ENCODE measurements at places on chromosomes 11 and 22.

DNA sequence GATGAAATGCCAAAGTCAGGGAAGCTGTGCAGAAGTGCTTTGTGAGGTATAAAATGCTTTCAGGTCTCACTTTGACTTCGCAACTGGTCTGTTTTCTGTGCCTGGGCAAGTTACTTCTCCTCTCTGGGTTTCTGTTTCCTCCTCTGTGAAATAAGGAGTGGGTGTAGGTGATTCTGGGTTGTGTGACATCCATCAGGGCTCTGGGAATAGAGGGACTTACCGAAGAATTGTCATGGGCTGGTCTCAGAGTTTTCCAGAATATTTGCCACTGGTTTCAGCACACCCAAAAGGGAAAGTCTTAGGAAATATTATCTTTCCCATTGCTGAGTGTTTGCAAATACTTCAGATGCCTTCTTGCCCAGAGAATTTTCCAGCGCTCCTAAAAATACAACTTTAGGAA lies 118.4 kb downstream of the KIAA1671 start:
- no peak for DNase-seq

- no peak for DNase-seq
Measured at GRCh38 chr11:2836315-2837095, 49.1 kb downstream of the CDKN1C start.

DNA sequence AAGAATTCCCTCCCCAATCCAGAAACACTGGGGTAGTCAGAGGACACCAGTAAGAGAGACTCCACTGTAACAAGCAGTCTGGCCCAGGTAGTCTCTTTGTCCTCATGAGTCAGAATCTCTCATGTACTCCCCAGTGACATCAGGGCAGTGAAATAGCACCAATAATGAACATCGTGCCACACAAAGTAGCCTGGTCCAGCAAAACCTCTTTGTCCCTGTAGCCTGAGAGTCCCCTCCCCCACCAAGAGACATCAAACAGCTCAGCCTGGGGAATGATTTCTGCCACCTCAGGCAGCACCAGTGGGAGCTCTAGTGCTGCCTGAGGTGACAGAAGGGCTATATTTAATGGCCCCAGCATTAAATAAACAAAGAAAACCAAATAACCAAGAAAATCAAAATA lies 88.1 kb downstream of the SBF2 start:
- no peak for DNase-seq

DNA sequence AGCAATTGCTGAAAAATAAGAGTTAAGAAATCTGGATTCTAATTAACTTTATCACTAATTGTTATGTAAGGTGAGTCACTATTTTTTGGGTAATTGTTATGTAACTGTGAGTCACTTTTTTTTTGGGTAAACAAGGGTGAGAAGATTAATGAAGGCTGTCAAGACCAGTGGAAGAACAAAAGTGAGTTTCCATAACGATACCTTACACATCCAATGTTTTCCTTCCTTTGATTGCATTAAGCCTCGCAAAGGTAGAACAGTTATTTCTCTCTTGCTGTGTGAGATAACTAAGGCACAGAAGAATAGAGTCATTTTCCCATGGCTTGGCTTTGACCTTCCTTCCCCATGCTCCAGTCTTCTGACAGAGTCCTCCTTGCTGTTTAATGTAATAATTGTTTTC lies 374.7 kb downstream of the DDX10 start:
- no peak for DNase-seq

DNA sequence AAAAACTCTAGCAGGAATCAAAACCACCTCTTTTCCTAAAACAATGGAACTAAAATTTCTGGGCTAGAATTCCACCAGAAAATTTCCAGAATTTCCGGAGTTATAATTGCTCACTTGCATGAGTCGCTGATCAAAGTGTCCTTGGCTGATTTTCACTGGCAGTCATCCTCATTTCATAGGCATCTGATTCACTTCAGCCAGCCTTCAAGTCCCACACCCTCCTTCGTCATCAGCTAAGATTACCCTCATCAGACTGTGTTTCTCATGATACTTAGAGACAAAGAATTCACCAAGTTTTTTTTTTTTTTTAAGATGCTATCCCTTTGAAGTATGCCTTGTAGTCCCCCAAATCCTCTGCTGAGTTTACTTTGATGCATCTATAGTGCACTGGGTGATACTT lies 71.5 kb upstream of the RAB38 start:
- no peak for DNase-seq

DNA sequence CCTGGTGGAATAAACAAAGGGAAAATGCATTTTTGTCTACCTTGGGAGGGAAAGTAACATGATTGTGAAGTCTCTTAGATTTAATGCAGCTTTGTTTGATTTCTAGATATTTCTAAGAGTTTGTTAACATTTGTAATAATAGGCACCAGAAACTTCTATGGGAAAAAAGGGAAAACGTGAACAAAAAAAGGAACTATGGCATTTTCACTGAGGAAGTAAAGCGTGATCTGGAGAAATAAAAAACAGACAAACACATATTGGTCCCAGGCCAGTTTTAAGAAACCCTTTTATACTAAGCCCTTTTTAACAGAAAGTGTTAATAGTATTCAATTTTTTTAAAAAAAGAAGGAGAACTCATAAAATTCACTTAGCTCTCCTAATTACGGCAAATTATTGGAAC lies 6.9 kb upstream of the MS4A7 start:
- DNase-seq, result no peak

GRCh38 chr11:75449271-75449670 lies 16.3 kb upstream of the KLHL35 start:
- DNase-seq, result no peak

DNA sequence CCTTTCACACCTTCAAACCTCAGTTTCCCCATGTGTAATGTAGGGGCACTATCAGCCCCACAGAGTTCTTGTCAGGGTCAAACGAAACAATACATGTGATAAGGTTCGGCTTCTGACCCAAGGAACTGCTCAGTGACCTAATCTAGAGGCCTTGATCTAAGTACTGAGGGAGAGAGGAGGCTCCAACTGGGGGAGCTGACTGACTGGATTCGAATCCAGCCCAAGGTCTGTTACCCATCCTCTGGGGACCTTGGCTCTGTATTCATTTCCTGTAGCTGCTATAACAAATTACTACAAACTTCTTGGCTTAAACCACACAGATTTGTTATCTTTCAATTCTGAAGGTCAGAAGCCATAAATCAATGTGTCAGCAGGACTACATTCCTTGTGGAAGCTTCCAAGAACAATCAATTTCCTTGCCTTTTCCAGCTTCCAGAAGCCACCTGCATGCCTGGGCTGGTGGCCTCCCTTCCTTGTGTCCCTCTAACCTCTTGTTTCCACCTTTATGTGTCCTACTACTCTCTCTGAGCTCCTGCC lies 10.7 kb upstream of the ANAPC15 start:
- no peak for DNase-seq

GRCh38 chr11:69058511-69059270 lies 10.0 kb downstream of the TPCN2 start:
- DNase-seq, result no peak

- DNase-seq, result no peak
Measured at GRCh38 chr11:37968148-37968547, 1370.1 kb upstream of the RAG2 start.

- peak; percentile 31 for DNase-seq
Measured at GRCh38 chr11:67022961-67023956, at the start of gene SYT12. Gene SYT12 (plus strand): TSS chr11:67023134. CDS start chr11:67030145, 7,011 bp downstream.

DNA sequence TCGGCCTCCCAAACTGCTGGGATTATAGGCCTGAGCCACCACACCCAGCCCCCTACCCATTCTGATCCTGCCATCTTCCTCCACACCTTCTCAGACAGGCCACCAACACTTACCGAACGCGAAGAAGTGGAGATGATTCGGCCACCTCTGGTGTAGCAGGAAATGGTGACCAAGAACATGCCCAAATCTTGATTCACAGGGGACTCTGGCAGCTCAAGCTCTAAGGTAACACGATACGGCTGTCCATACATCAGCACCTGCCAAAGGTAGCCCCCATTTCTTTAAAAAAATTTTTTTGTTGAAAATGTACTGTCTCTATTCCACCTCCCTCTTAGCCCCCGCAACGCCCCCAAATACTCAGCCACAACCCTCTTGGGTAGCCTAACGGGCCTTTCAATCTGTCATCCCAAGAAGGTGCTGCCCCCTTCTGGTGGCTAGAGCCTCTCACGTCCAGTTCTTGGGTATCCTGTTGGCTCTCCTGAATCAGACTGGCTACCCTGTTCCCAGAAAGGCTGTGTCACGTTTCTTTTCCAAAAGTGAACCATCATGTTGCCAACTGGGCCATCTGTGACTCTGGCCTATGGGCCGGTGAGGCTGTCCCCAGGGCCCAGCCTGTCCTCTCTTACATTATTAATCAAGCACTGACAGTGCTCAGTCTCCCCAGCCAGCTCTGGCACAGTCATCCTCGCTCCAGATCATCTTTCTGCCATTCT lies 5.3 kb upstream of the LRRN4CL start:
- DNase-seq, result peak; percentile 81

GRCh38 chr11:12274056-12274455 lies 103.3 kb upstream of the PARVA start:
- DNase-seq, result no peak

DNA sequence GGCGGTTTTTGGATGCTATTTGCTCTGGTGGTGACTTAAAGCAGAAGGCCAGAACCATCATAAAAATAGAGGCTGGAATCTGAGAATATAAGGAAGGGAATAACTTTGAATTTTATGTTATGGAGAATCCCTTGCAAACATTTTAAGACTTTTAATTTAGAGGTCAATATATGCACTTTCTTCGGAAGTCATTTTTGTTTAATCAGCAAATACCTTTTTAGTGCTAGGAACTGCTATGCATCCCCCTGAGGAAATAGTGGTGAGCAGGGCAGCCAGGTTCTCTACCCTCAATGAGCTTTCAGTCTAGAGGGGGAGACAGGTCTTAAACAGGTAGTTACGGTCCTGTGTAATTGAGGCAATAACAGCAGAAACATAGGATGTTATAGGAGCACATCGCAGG lies 266.5 kb upstream of the MPPED2 start:
- DNase-seq, result no peak

GRCh38 chr11:131977854-131978253 lies 607.4 kb downstream of the NTM start:
- no peak for DNase-seq

- peak; percentile 58 for DNase-seq
Measured at GRCh38 chr22:44455151-44455962, 42.7 kb downstream of the RTL6 start.

DNA sequence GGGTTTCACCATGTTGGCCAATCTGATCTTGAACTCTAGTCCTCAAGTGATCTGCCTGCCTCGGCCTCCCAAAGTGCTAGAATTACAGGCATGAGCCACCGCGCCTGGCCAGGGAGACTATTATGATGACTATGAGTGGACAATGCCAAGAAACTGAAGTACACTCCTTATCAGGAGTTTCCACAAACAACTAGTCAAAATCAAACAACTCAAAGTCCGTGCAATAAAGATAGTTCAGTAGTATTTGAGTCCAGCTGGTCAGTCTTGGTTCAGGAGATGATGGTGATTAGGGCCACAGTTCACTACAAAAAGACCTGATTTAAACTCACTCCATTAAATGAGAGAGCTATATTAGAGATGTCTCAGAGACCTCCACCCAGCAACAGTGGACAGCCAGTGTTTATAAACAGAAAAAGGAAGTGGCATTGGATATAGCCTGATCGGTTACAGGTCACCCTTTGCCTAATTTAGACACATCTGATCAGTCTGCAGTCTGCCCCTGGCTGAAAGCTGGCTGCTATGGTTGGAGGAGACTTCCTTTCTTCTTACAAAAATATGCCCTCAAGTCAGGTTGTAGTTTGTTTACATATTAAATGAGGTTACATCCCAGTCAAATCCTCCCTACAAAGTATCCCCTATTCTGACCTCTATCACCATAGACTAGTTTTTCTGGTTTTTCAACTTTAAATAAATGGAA lies 17.0 kb downstream of the CD3E start:
- DNase-seq, result no peak

Measured in activated T-cell treated with anti-CD3 and anti-CD28 coated beads, Interleukin-2, amount 50 U/mL, for 48 hours (primary cell).